ENCODE measurements at places on chromosomes 7 and 10.
A peak's percentile ranks its signal among the peaks of the same experiment; 100 is the strongest.

DNA sequence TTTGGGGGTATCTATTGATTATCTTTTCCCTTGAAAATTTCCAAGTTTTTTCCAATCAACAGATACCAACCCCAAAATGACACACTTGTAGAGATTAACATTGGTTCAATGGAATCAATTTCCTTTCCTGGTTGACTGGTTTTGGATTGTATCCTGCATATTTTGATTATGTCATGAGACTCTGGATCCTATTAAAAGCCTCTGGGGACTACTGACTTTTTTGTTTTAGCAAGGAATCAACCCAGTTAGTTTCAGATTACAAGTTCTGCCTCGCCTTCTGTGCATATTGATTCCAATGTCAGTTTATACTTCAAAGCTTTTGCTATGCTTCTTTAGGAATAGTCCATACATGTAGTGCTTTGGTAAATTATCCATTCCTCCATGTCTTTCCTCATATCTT is 29.2 kb downstream of the COPG2 start:
- DNase-seq, result no peak

DNA sequence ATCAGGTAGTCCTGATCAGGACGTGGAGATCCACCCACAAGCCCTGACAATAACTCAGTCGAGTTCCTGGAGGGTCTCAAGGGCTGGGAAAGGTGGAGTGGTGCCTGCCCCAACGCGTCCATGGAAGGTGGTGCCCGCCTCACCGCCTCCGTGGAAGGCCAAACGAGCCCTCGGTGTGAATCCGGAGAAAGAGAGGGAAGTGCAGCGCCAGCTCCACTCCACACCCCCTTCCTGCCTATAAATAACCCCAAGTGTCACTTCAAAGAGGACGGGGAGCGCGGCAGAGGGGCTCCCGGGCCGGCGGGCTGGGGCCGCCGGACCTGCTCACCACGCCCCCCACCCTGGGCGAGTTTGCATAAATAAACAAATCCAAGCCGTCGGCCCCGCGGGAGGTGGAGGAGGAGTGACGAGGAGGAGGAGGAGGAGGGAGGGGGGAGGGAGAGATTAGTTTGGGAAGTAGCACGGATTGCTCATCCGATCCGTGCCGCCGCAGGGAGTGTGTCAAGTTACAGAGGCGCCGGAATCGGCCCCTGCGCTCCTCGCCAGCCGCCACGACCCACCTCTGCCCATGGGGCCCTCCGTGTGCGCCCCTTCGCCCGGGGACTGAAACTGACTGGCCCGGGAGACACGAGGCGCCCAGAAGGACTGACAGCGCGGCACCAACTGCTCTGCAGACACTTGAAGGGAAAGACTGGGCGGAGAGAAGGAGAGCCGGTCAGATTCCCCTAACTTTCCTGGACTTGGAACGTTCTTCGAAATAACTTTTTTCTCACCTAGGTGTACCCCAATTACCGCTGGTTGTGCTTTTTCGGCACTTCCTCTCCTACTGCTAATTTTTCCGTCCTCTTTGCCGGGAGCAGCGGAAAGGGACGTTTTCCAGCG is at the start of gene COL13A1:
TSS of gene COL13A1 (plus strand) at position 473 of the 882 bp plus-strand sequence. CDS start 518 bp downstream, outside the sequence.
- no peak for DNase-seq

GRCh38 chr7:5441840-5442503 is 18.3 kb upstream of the TNRC18 start:
- no peak for DNase-seq

DNA sequence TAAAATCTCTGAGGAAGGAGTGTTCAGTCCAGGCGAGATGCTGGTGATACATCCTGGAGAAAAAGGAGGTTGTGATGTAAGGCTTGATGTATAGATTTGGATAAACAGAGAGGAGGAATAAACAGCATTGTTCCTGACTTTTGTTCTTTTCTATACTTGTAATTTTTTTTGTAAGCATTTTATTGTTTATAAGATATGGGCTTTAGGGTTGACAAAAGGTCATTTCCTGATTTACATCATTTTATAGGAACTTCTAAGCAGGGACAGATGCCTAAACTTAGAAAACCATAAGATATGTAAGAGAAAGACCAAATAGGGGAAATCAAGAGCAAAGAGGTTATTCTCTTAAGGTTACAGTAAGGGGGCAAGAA is 16.7 kb upstream of the SLC26A4 start:
- DNase-seq, result no peak

- DNase-seq, result no peak
Observed at GRCh38 chr7:33813331-33813730, 92.0 kb upstream of the BMPER start.

DNA sequence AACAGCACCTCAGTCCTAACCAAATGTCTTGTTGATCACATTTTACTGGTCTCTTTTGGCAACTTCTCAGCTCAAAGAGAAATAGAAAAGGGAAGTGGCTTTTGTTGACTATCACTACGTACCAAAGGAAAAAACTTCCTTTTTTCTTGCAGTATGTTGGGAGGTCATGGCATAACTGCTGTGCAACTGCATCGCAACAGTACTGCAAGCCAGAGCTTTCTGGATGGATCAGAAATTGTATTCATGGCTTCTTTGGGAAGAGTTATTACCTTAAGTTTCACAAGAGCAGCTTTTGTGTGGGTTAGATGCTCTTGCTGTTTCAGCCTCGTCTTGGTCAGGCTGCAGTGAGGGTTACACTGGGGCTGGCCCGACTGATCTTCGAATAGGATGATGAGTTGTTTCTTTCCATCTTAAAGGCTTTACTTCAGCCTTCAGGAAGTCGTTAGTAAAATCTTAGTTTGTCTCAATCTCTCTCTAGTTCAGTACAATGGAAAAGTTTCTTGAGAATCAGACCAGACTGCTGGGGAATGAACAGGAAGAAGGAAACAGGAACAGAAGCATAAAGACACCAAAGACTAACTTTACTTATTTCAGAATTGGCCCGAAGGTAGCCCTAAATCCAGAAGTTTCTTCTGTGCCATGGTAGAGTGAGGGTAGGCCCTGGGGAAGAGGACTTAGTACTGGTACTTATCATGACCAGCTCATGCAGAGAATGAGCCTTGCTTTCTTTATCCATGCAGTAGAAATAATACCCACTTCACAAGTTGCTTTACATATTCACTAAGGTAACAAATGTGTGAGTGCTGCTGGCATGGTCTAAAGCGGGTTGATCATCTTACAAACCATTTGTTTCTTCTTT is 153.6 kb downstream of the CELF2 start:
- peak; percentile 48 for DNase-seq

GRCh38 chr10:70993051-70993450 is 104.7 kb upstream of the PCBD1 start:
- DNase-seq, result no peak

DNA sequence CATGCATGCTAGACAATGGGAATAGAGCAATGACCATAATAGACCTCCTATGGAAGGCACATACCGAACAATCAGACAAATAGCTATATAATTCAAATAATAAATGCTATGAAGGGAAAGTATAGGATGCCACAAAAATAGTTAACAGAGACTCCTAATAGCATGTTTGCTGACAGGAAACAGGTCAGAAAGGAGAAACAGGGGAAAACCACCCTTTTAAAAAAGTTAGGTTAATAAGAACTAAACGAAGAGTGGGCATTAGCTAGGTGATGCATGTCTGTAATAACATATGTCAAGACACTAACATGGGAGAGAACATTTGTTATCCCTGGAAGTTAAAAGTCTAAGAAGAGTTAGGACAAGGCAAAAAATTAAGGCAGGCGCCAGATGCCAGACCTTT is 58.9 kb downstream of the ABI1 start:
- no peak for DNase-seq

DNA sequence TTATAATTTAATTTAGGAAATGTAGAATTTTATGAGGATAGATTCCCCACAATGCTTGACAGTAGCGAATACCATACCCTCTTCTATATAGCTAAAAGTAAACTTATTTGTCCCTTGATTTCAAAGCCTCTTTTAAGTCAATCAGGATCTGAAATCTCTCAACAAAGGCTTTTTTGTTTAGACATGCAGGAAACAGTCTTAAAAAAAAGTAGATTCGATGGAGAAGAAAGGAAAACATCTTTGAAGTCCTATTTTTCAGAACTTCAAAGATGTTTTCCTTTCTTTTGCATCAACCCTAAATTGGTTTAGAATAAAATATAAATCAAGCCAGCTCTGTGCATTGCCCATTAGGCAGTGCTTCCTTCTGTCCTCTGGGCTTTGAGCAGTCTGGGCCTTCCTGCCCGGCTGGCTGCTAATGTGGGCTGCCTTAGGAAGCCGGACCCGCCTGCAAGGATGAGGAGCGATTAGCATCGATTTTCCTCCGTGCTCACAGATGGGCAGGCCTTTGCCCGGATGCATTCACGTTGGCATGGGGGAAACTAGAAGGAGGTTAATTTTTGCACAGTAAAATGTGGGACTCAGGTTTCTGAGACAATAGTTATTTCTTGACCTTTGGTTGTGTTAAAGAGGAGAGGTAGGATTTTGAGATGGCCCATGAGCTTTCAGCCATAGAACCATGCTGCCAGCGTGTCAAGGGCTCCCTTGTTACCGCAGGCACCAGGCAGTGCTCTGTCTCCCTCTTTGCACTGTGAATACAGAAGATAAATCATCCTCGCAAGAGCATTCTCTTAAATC is 15.5 kb downstream of the MSRB2 start:
- no peak for DNase-seq

- DNase-seq, result no peak
Observed at GRCh38 chr7:113705439-113705838, 213.4 kb downstream of the PPP1R3A start.

- DNase-seq, result no peak
Observed at GRCh38 chr7:76091506-76091905, 43.6 kb downstream of the MDH2 start.

- DNase-seq, result no peak
Observed at GRCh38 chr10:78066012-78066411, 32.3 kb downstream of the RPS24 start.

- DNase-seq, result no peak
Observed at GRCh38 chr7:151428378-151429236, 11.3 kb downstream of the CRYGN start.
